ENCODE measurements at places on chromosomes 1 and 21.
A peak's percentile ranks its signal among the peaks of the same experiment; 100 is the strongest.

DNA sequence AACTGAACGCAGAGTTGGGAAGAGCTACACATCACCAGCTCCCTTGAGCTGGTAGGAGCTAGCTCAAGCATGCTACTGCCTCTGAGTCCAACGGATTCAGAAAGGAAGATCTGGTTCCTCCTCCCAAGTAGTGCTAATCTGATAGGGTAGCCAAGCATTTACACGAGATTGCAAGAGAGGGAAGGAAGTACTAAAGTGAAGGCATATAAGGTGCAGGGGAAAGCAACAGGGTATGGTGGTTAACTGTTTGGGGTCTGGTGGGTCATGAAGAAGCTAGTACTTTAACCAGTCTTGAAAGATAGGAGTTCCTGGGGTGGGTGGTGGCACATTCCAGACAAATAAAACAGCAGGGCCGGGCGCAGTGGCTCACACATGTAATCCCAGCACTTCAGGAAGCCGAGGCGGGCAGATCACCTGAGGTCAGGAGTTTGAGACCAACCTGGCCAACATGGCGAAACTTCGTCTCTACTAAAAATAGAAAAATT is 20.2 kb upstream of the ZNF436 start:
- DNase-seq: peak; percentile 53

- DNase-seq: no peak
These were observed 51.0 kb downstream of the MYSM1 start for GRCh38 chr1:58648842-58649241.

GRCh38 chr1:167935216-167936067 is 1.0 kb upstream of the DCAF6 start:
- DNase-seq: no peak

GRCh38 chr1:225654688-225655508 is 2.0 kb upstream of the ENAH start:
- DNase-seq: no peak

DNA sequence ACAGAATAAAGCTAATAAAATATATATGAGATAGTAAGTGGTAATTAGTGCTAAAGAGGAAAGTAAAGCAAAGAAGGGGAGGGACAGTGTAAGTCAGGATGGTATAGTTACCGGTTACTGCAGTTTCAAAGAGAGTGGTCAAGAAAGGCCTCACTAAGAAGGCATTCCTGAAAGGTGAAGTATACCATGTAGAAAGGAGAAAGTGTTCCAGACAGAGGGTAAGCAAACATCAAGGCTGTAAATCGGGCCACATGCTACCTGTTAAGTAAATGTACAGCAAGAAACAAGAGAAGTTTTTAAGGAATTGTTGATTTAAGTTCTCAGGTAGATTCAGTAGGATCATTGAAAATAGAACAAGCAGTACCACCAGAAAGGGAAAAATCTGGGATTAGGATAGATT is 9.7 kb downstream of the DESI2 start:
- no peak for DNase-seq

GRCh38 chr1:9691691-9692090 is 40.2 kb downstream of the PIK3CD start:
- no peak for DNase-seq

GRCh38 chr1:67371681-67372080 is 58.5 kb downstream of the SERBP1 start:
- DNase-seq: no peak

- no peak for DNase-seq
These were observed 94.0 kb upstream of the KCND3 start for GRCh38 chr1:112083487-112083886.

DNA sequence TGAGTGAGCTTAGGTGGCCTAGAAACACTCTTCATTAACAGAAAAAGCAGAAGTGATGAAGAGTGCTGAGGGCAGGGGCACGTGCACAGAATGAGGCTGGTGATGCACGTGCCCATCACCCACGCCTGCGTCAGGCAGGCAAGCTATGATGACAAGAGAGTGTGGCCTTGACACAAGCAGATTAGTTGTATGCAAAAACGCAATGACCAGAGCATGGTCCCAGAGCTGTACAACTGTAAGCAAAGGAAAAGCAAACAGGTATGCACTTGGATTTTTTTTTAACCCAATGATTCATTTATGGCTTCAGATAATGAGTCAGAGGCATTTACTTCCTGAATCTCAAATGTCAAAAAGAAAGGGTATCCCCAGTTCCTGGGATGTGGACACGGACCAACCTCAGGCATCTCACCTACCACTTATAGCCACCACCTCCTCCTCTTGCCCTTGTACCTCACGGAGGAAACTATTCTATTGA is 9.1 kb upstream of the TMEM61 start:
- no peak for DNase-seq

DNA sequence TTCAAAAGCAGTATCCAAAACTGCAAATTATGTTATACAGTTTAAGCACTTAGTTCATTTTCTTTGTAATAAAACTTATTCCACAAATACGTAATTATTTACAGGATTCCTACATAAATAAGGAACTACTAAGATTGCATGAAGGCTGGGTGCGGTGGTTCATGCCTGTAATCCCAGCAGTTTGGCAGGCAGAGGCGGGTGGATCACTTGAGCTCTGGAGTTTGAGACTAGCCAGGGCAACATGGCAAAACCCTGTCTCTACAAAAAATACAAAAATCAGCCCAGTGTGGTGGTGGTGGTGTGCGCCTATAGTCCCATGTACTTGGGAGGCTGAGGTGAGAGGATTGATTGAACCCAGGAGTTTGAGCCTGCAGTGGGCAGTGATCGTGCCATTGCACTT is 69.3 kb downstream of the POU2F1 start:
- no peak for DNase-seq

GRCh38 chr1:45848714-45849113 is 45.3 kb downstream of the MAST2 start:
- DNase-seq: no peak

GRCh38 chr21:32378956-32379355 is 13.9 kb downstream of the URB1 start:
- DNase-seq: no peak

Measured in GDM1 (cell line).